ENCODE measurements at places on chromosomes 5 and 9.

GRCh38 chr5:66959653-66960052 is 236.9 kb downstream of the CD180 start:
- no peak for DNase-seq

GRCh38 chr5:1736889-1737711 is 62.5 kb downstream of the MRPL36 start:
- DNase-seq: no peak

- DNase-seq: no peak
Measured at GRCh38 chr5:118592229-118593002, 395.9 kb downstream of the DTWD2 start.

- no peak for DNase-seq
Measured at GRCh38 chr5:73238873-73239272, 65.9 kb downstream of the TMEM174 start.

GRCh38 chr5:146052780-146053179 is 52.6 kb downstream of the PLAC8L1 start:
- no peak for DNase-seq

DNA sequence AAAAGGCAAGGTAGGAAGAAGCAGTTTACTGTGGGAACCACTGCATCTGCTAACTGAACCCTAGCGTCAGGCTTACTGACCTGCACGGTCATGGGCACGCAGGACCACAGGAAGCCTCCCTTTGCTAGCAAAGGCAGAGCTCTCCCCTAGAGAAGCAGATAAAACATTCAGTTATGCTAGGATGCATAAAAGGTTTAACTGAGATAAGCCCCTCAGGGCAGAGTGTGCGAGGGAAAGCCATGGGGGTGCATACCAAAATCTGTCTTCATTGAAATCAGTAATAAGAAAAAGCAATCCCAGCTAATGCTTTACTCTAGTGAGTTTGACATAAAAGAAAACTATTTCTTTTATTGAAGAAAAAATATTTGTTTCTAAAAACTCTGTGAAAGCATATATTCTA is 2403.7 kb upstream of the C9orf72 start:
- no peak for DNase-seq

DNA sequence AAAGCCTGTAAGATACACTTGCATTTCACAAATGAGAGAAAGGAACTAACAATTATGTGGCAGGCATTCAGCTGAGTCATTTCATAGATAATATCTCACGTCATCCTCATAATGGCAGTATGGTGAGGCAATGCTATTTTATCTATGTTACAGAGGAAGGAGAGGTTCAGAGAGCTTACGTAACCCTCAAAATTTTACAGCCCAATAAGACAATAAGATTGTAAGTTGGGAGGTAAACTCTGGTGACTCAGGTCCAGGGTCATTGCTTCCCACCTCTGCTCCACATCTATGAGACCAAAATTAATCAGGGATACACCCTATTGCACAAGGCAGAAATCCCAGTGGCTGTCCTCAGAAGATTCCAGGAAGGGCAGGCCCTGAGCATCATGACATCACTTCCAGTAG is 309.7 kb downstream of the NSG2 start:
- DNase-seq: peak; percentile 50

GRCh38 chr5:13910201-13910600 is 34.3 kb downstream of the DNAH5 start:
- DNase-seq: no peak

- DNase-seq: no peak
Measured at GRCh38 chr9:86856259-86856658, 91.0 kb downstream of the GAS1 start.

DNA sequence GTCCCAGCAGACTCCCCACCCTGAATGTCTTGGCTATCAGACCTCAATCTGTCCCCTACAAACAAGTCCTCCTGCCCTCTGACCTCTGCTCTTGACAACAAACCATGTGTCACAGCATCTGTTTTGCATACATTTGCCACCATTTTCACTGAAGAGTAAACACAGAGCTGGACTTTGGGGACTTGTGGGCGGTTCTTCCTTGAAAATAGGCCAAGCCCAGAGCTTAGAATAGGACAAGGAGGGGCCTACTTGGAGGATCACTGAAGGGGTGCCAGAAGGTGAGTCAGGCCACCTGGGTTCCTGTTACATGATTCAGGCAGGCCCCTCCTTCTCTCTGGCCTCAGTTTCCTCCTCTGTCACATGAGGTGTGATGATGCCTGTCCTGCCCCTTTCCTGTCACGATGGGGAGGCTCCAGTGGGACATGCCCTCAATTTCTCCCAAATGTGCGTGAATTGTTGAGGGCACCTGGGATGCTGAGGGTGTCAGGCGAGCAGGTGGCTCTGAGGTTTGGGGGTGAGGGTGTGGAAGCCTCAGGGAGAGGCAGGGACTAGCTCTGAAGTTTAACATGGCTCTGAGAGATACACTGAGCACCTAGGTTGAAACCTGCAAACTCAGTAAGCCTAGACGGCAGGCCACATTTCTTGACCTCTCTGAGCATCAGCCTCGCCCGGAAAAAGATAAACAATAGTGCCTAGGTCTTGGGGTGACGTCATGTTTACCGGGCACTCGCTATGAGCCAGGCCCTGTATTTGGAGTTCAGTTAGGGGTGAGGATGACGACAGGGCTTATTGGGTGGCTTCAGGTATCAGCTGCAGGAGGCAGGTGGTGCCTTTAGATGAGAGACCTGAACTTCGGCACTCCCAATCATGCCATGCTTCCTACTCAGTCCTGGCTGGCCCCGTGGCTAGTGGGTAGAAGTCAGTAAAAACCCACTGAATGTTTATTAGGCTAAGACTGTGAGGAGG is 107.6 kb upstream of the PITX1 start:
- no peak for DNase-seq

- no peak for DNase-seq
Measured at GRCh38 chr5:88887342-88887741, 4.4 kb upstream of the MEF2C start.

GRCh38 chr9:1956958-1957357 is 58.2 kb upstream of the SMARCA2 start:
- DNase-seq: no peak

- DNase-seq: no peak
Measured at GRCh38 chr5:97471951-97472350, 288.9 kb upstream of the RIOK2 start.
